B cell (primary cell): ENCODE measurements at places on chromosomes 11 and 22.
A peak's percentile ranks its signal among the peaks of the same experiment; 100 is the strongest.

DNA sequence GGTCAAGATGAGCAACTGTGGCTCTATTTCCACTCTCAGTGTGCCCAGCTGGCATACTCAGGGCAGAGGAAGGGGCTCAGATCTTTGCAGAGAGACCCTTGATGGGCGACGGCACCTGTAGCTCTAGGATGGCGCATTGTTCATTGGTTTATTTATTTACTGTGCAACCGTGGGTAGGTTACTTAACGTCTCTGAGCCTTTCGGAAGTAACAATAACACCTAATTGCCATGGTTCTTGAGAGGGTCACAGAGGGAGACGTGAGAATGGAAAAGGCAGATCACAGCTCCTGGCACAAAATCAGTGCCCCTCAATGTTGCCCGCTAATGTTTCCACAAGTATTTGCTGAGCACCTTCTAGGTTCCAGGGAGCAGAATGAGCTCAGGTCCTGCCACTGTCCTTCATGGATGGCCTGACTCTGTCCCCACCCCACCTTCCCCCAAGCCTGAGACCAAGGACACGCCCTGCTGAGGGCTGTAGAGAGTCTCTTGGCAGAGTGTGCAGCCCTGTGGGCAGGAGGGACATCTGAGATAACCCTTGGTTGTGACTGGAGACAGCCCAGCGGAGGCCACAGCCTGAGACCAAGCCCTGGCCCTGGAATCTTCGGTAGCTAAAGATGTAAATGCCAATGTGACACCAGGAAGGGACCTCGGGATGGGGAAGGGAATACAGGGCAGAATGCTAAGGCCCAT, 780 bp upstream of the ALDH3B2 start:
- H3K27me3 ChIP-seq: peaks cover 32% of the 10 kb centered on the region
- no peaks in the 10 kb centered on the region for H3K4me1 ChIP-seq
- H3K4me3 ChIP-seq: no peak overlapping the region
- DNase-seq: no peak

DNA sequence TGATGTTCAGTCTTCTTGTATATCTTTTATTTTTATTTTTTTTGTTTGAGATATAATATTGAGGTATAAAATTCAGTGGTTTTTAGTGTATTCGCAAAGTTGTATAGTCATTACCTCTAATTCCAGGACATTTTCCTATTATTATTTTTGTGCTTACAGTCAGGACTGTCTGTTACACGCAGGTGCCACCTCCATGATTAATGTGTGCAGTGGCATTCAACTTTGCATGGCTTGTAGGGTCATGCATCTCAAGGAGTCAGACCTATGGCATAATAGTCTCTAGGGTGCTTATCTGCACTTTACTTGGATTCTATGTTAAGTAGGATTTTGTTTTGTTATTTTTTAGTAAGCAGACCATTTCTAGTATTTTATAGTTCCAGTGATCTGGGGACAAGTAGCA, 1.0 kb downstream of the CTR9 start:
- peaks cover 8% of the 10 kb centered on the region for H3K4me1 ChIP-seq
- H3K4me3 ChIP-seq: peak overlapping the region; percentile 77
- DNase-seq: no peak
- no peak overlapping the region for H3K27ac ChIP-seq

DNA sequence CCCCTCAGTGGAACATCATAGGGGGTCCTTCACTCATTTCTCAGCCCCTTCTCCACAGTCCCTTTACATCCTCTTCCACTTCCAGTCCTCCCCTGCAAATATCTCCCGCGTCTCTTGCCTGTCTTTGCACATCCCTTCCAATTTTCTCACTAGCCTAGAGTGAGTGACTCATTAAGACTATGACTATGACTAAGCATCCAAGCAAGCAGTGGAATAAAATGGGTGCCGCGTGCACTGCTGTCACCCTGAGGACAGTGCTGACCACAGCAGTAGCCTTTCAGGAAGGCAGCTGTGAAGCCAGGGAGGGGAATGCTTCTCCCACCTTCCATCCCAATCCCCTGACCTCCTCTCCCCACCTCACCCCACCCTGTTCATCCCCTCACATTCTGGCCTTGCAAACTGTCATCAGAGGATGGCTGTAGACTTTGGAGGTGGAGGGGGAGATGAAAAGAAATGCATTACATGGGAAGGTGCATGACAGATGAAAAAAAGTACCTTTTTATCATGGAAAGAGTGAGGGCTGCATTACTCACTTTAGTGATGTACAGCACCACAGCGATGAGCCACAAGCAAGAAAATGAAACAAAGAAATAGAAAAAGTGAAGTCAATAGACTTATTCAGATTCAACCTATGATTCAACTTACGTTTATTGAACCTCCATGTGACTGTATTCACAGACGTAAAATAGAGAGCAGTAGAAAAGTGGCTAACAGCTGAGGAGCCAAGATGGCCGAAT, 948.2 kb downstream of the NTM start:
- no peaks in the 10 kb centered on the region for H3K27me3 ChIP-seq
- H3K4me1 ChIP-seq: no peaks in the 10 kb centered on the region
- DNase-seq: no peak

DNA sequence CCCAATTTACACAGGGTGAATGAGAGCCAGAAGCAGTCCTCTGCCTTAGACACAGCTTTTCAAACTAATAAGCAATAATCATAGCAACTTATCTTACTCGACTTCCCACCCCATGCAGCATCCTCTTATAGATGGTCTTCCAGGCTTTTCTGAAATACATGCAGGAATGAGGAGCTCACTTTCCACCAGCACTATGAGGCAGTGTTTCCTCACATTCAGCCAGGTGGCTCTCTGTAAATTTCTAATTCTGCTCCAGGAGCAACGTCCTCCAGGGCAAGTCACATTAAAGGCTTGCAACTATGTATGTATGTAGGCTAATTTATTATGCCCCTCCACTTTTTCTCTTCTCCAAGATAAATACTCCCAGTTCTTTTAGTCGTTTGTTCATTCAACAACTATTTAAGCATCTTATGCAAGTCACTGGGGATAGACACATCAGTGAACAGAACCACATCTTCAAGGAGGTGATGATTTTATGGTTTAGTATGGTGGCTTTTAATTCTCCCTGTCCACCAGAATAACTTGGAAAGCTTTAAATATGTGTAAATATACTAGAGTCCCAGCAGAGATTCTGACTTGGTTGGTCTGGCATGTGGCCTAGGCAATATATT, 59.9 kb downstream of the PAK1 start:
- no peaks in the 10 kb centered on the region for H3K27me3 ChIP-seq
- H3K4me1 ChIP-seq: peaks cover 14% of the 10 kb centered on the region
- H3K4me3 ChIP-seq: no peak overlapping the region
- no peak overlapping the region for H3K27ac ChIP-seq

GRCh38 chr11:101082813-101083212, 46.8 kb downstream of the PGR start:
- no peaks in the 10 kb centered on the region for H3K36me3 ChIP-seq
- no peak overlapping the region for H3K27ac ChIP-seq
- H3K4me3 ChIP-seq: no peak overlapping the region

DNA sequence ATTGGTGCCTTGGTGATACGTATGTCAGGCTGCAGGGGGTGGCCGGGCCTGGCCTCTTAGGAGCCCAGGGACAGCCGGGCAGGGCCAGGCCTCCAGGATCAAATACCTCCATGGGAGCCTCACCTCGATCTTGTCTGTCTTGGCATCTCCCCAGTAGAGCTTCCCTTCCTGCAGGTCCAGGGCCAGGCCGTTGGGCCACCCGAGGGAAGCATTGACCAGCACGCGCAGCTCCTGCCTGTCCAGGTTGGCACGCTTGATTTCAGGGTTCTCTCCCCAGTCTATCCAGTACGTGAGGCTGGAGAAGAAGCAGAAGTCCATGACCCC, 137.7 kb downstream of the CRYBB2 start:
- H3K4me3 ChIP-seq: no peak overlapping the region
- no peaks in the 10 kb centered on the region for H3K4me1 ChIP-seq
- no peak overlapping the region for H3K27ac ChIP-seq
- H3K36me3 ChIP-seq: peaks cover 30% of the 10 kb centered on the region

- no peak overlapping the region for H3K4me3 ChIP-seq
- H3K27ac ChIP-seq: no peak overlapping the region
- no peaks in the 10 kb centered on the region for H3K36me3 ChIP-seq
- no peak for DNase-seq
- H3K4me1 ChIP-seq: peaks cover 12% of the 10 kb centered on the region
- no peaks in the 10 kb centered on the region for H3K27me3 ChIP-seq
Observed at GRCh38 chr11:120568572-120569307, 57.2 kb downstream of the GRIK4 start.

DNA sequence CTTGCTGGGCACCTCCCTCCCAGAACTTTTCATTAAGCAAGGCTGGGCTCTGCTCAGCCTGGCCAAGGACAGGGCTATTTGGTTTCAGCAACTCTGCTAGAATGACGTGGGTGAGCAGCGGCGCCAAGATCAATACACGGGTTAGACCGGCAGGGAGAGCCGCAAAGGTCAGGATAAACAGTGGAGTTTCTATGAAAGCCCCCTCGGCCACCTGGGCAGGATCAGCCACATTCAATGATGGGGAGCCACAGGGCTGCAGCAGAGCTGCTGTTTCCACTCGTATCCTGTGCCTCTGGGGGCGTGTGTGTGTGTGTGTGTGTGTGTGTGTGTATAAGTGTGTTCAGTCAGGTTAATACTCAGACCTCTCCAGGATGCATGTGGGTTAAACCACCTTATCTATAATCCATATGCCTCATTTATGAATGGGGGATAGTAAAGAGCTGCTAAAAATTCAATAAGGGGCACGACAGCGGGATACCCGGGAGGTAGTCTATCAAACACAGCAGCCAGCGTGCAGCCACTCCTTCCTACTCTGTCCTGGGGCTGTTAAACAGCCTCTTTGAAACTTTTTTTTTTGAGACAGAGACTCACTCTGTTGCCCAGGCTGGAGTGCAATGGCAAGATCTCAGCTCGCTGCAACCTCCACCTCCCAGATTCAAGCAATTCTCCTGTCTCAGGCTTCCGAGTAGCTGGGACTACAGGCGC, 34.8 kb downstream of the MYH9 start:
- H3K4me3 ChIP-seq: no peak overlapping the region
- no peaks in the 10 kb centered on the region for H3K27me3 ChIP-seq
- H3K4me1 ChIP-seq: peaks cover 63% of the 10 kb centered on the region
- peaks cover 50% of the 10 kb centered on the region for H3K36me3 ChIP-seq

- H3K4me1 ChIP-seq: peaks cover 51% of the 10 kb centered on the region
- no peaks in the 10 kb centered on the region for H3K36me3 ChIP-seq
- no peak for DNase-seq
- H3K4me3 ChIP-seq: no peak overlapping the region
- H3K27me3 ChIP-seq: no peaks in the 10 kb centered on the region
Observed at GRCh38 chr11:130115218-130115617, 44.4 kb upstream of the ST14 start.

DNA sequence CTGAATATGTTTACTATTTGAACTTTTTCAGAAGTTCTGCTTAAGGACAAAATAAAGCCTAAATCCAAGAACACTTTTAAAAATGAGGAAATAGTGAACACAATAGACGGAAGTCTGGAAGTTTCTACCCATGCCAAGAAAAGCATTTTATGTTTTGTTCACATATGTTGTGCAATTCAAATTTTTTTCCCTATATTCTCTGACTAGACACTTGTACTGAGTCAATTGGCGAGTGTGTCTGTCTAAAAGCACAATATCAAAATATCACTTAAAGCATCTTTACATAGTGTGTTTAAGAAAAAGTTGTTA, 29.2 kb downstream of the INCENP start:
- H3K36me3 ChIP-seq: no peaks in the 10 kb centered on the region
- H3K4me3 ChIP-seq: no peak overlapping the region
- DNase-seq: no peak
- no peaks in the 10 kb centered on the region for H3K27me3 ChIP-seq

- no peaks in the 10 kb centered on the region for H3K36me3 ChIP-seq
- no peak overlapping the region for H3K27ac ChIP-seq
- H3K27me3 ChIP-seq: no peaks in the 10 kb centered on the region
- H3K4me1 ChIP-seq: no peaks in the 10 kb centered on the region
Observed at GRCh38 chr11:81707881-81708280, 1025.8 kb downstream of the FAM181B start.

DNA sequence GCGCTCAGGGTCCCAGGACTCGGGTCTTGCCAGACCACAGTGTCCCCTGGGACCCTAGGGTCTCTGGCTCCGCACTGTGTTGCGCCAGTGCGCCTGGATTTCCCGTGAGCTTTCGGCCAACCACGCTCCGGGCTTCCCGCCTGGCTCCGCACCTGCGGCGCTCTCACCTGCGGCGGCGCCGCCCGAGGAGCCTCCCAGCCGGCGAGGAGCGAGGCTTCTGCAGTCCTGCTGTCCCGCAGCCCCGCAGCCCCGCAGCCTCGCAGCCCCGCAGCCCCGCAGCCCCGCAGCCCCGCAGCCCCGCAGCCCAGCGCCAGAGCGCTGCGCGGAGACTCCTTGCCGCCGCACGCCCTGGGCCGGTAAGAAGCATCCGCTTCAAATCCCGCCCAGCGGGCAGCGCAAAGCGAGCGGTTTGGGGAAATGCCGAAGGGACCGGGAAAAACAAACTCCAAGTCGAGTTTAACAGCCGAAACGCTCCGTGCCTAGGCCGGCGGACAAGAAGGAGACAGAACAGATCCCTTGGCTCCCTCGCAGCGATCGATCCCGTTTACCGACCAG, 939 bp downstream of the ALX4 start:
- H3K4me1 ChIP-seq: peaks cover 45% of the 10 kb centered on the region
- no peaks in the 10 kb centered on the region for H3K36me3 ChIP-seq
- H3K27ac ChIP-seq: no peak overlapping the region
